ENCODE measurements at places on chromosomes 1 and 21.

- no peak for DNase-seq
Measured at GRCh38 chr1:36284517-36284916, 21.7 kb upstream of the SH3D21 start.

DNA sequence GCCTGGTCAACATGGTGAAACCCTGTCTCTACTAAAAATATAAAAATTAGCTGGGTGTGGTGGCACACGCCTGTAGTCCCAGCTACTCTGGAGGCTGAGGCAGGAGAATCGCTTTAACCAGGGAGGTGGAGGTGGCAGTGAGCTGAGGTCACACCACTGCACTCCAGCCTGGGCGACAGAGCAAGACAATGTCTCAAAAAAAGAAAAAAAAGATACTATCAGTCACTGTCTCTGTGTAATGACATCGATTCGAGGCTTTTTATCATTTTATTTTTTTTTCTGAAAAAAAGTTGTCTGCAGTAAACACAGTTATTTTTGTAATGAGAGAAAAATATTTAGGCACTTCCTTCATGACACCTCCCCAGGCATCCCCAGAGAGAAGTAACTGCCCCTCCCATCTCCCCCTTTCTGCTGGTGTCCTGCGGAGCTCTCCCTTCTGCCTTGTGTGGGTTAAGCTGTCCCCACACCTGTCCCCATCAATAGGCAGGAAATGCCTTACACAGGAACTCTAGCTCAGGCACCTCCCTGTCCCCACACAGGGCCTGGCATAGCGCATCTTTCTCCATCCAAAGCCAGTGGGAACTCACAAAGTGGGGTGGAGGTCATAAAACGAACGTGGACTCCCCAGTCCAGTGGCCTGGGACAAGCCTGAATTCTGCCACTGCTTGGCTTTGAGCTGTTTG is 132.0 kb downstream of the SYF2 start:
- DNase-seq, result no peak

- DNase-seq, result no peak
Measured at GRCh38 chr1:172429331-172430127, 9.0 kb downstream of the C1orf105 start.

- DNase-seq, result peak; percentile 31
Measured at GRCh38 chr1:180228648-180229482, 1.2 kb upstream of the LHX4 start.

DNA sequence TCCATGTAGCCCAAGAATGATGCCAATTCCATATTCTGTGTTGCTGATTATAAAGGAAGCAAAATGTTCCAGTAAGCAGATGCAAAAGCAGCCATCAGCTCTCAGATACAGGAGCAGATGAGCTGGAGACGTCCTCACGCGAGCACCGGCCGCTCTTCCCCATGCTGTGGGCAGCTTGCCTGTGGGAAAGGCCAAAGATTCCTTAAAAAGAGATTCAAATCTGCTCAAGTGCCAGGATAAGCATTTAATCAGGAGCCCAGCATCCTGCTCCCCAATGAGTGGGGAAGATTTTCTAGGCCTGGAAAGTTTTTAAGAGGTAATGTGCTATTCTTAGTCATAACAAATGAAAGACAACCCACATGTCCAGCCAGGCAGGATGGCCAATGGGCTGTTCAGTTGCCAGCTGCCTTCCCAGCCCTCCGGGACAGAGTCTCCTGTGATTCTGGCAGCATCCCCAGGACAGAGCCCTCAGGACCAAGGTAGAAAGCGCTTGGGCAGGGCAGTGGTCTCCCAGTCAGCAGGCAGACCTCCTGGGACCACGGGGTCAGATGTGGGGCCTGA is 108.2 kb upstream of the TMPRSS2 start:
- no peak for DNase-seq

GRCh38 chr21:15195768-15196167 is 131.0 kb upstream of the NRIP1 start:
- no peak for DNase-seq

DNA sequence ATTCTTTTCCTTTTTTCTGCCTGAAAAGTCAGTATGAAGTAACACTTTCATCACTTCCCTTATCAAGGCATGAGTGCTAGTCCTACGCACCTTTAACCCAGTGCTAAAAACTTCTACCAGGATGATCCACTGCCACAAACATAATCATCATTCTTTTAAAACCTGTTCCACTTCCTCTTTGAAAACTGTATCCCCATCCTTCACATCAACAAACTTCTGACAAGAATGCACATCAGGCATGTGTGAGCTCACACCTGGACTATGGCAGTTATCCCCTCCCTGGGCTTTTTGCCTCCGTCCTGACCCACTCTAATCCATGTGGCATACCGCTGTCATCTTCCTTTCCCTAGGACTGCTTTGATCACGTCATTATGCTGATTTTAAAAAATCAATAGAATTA is 70.2 kb downstream of the ESRRG start:
- no peak for DNase-seq

DNA sequence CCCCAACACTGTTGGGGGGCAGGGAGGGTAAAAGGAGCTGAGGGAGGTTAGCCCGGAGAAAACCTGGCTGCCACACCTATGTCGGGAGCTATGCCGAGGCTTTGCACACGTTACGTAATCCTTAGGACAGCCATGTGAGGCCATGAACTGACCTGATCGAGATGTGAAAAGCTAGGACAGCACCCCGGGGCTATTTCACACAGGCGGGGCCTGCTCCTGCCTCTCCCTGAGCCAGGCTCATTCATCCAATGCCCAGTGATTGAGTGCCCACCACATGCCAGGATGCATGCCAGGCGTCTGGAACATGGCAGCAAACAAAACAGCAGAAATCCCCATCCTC is 30.2 kb downstream of the LDLRAP1 start:
- no peak for DNase-seq

DNA sequence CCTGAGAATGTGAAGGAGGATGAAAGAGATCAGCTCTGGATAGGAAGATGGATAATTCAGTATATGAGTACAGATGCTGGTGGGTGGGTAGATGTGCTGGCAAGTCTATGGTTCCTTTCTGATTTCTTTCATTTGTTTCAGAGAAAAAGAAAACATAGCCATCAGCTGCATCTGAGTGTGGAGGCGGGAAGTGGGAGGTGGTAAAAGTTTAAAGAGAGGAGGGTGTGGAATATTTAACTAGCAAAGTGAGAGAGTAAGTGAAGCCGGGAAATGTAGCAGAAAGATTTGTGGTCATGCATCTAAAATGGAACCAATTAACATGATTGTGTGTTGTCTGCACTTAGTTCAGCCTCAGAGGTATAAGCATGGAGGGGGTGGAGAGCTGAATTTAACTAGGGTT is 16.4 kb downstream of the RPE65 start:
- DNase-seq, result no peak

- no peak for DNase-seq
Measured at GRCh38 chr1:199405634-199406196, 621.8 kb upstream of the NR5A2 start.

GRCh38 chr1:82269431-82269830 is 468.7 kb downstream of the ADGRL2 start:
- DNase-seq, result no peak

- no peak for DNase-seq
Measured at GRCh38 chr1:171916315-171916771, 75.0 kb downstream of the DNM3 start.

GRCh38 chr1:204241050-204241449 is 27.3 kb upstream of the GOLT1A start:
- DNase-seq, result no peak

DNA sequence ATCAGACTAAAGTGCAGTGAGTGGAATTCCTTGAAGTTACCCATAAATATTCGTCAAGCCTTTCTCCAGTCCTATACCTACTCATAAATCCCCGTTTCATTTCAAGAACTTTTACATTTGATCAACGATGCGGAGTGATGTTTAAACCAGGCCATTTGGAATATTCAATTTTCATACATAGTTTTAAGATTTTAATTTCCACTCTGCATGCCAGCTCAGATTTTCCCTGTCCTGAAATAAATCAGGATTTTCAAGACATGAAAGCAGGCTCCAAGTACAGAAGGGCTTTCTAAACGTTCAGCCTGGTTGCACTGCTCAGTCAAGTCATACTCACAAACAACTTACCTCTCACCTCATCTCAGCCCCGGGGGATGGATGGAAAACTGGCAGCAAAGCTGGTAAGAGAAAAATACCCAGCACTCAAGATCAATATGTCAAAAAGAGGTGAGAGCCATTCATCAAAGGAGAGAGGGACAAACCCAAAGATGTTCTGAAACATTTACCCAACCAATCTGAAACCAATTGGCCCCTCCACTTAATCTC is 418.5 kb downstream of the PLPP3 start:
- DNase-seq, result no peak

DNA sequence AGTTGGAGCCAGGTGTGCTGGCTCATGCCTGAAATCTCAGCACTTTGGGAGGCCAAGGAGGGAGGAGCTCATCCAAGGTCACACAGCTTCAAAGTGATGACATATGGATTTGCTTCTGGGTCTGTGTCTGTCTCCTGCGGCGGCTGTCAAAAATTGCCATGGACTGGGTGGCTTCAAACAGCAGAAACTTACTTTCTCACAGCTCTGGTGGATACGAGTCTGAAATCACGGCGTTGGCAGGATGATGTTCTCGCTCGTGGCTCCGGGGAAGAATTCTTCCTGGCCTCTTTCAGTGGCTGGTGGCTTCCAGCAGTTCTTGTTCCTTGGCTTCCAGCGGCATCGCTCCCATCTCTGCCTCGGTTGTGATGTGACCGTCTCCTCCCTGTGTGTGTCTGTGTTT is 314.8 kb upstream of the C1orf174 start:
- no peak for DNase-seq

GRCh38 chr1:8329858-8330257 is 11.9 kb downstream of the SLC45A1 start:
- DNase-seq, result no peak

GRCh38 chr1:94828251-94828650 is 8.1 kb downstream of the SLC44A3 start:
- DNase-seq, result no peak

- no peak for DNase-seq
Measured at GRCh38 chr21:34369741-34370140, 5.6 kb upstream of the SMIM11 start.

DNA sequence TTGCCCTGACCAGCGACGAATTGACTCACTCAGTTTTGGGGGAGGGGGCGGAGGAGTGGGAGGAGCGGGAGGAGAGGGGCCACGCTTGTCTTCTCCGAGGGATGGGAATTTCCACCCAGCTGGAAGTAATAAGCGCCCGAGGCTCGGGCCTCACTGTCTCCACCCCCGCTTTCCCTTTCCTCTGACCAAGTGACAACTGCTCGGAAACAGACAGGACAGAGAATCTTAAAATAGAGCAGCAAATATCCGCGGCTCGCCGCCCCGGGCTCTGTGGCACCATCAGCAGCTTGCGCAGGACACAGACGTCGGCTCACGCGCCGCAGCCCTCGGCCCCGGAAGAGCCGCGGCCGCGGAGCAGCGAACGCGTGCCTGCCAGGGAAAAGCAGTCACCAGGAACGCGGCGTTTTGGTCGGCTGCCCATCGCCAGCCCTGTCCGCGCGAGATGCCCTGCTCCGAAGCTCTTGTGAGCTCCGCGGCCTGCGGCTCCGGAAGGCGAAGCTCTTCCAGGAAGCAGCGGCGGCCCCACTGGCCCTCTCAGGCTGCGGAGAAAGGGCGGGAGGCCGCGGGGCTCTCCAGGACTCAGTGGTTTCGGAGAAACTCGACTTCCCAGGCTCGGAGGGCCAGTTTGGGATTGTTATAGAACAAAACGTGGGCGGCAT is 10.7 kb upstream of the RGS16 start:
- DNase-seq, result peak; percentile 71
